ENCODE measurements at places on chromosomes 5 and 9.

DNA sequence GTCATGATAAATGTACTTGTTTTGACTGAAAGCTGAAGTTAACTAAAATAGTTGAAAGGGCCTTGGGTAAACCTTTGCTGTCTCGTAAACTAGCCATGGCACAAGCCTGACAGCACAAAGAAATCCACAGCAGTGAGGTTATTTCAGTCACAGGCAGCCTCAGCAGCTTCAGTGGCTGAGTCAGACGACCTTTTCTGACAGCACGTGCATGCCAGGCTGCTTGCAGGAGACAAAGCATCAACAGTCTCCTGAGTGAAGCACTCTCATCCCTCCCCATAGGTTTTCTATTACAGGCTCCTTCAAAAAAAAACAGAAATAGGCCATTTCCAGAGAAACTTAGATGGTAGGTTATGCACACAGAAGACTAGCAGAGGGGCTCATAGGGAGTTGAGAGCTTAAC is 34.6 kb downstream of the OXCT1 start:
- DNase-seq = no peak

- peak; percentile 60 for DNase-seq
Measured at GRCh38 chr9:106860721-106861639, 2.0 kb upstream of the ZNF462 start.

DNA sequence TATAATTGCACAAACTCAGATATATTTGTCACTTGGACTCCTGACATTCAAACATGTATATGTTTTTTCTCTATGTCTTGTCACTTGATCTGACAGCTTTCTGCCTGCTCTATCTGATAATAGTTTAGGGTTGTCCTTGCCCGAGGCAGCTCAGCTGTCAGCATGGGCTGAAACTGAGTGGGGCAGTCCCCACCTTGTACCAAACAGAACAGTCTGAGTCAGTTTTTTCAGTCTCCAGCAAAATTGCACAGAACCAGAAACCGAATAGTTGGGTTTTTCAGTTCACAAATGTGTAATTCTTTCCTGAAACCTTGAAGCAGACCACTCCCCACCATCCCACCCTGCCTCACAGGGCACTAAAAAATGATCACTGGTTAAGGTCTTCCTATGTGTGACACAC is 9.5 kb upstream of the HAND1 start:
- no peak for DNase-seq

GRCh38 chr9:6054280-6055099 is 39.1 kb upstream of the RANBP6 start:
- DNase-seq = peak; percentile 52

- DNase-seq = no peak
Measured at GRCh38 chr5:44932922-44933585, 124.3 kb downstream of the MRPS30 start.

DNA sequence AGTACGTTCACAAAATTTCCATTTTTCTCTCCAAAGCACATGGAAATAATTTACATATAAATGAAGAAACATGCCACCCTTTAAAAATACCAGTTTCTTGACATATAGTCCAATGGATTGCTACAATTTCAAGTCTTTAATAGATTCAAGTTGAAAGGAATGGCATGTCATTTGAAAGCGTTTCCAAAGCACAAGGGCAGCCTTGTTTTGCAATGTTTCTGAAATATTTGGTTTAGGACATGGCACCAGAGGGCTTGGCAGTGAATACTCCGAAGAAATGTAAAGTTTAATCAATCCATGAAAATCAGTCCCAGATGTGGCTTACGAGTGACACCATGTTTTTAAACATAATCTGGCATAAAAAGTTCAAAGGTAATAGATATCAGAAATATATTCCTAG is 333.7 kb downstream of the PDE4D start:
- no peak for DNase-seq

- no peak for DNase-seq
Measured at GRCh38 chr9:92857236-92857635, 20.6 kb downstream of the ZNF484 start.

GRCh38 chr9:78207319-78207718 is 28.6 kb upstream of the CEP78 start:
- no peak for DNase-seq

DNA sequence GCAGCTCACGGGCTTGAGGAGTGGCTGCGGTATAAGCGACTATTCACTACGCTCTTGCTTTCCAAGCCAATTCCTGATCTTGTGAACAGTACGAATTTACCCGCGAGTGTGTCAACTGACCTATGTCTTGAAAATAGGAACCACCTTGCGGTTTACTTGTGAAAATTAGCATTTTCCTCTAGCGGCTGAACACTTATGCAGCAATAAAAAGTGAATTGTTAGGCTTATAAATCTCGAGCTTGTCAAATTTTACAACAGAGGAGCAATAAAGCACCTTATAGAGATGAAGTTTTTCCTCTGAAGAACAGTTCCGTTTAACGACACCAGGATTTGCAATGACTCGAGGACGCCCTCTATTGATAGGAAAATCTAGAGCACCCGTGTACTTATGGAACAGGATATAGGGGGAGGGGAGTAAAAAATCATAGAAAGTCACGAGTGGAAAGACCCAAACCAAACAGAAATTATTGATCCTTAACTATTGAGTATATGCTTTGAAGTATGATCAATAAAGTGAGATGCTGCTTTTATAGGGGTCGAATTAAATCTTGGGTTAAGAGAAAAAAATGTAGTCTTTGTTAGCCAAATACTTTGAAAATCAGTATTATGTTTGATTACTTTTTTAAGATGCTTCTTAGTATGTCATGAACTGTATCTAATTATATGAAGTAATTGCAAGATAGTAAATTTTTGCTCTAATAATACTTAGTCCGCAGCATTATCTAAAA is 1.9 kb upstream of the RGMB start:
- peak; percentile 91 for DNase-seq

DNA sequence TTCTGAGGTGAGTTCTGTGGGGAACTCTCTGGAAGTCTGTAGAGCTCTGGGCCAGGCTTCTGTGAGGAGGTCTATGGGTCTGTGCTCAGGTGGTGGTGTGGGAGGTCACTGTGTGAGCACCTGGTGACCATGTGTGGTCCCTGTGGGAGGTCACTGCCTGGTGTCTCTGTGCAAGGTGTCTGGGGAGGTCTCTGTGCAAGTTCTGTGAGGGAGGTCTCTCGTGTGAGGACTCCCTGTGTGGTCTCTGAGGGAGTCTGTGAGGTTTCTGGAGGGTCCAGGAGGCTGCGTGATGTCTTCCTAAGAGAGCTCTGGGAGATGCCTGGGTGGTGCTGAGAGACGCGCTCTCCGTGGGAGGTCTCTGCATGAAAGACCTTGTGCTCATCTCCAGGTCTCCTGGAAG is 6.0 kb upstream of the SPATA31E1 start:
- no peak for DNase-seq

GRCh38 chr5:56751572-56752313 is 63.6 kb upstream of the MAP3K1 start:
- no peak for DNase-seq

DNA sequence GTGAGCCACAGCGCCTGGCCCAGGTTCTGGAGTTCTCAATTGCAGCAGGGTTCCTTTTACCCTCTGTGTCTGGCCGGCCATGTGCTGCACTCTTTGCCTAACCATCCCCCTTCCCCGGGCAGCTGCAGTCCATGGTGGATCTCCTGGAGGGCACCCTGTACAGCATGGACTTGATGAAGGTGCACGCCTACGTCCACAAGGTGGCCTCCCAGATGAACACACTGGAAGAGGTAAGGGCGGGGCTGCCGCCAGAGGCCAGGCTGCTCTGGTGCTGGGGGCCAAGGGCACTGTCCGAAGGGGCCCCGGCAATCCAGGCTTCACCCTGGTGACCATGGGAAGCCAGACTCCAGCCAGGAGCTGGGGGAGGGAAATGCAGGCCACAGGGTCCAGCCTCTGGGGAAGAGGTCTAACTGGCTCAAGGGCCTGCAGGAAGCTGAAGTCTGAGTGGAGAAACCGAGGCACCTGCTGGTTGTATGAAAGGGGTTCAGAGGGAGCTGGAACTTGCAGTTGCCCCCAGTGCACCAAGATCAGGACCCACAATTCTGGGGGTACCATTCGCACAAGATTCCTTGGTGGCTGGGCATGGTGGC is 18.1 kb downstream of the OLFML2A start:
- no peak for DNase-seq

GRCh38 chr5:5145651-5146529 is 5.8 kb downstream of the ADAMTS16 start:
- no peak for DNase-seq

- no peak for DNase-seq
Measured at GRCh38 chr5:159059722-159060121, 40.0 kb downstream of the EBF1 start.

DNA sequence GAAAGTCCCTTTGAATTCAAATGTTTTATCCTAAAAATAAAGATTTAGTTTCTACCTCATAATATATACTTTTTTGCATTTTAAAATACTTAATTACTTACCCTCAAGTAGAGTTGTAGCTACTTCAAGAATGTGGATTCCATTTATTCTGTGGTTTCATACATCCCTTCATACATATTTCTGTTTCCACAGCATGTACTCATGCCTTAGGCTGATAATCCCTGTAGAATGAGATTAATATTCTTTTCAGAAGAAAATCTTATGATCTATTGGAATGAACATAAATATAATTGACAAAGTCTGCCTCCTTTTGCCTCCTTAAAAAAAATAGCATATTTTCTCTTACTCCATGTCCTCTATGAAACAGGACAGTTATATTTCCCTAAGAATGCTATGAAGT is 465.7 kb downstream of the DTWD2 start:
- DNase-seq = no peak

DNA sequence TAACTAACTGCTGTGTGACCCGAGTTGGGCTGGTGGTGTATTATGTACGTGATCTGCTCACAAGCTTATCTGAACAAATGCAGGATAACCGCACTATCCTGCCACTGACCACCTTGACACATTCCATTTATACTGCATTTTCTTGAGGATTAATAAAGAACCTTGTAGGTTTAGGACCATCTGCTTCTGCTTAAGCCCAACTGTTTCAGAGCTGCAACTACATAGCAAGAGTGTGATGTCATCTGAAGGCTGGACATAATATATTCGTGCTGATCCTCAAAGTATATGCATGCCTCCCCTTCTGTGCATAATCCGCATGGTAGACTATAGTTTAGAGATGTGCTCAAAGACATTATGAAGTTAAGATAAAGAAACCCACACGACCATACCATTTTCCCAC is 435.9 kb downstream of the BNC2 start:
- DNase-seq = no peak

DNA sequence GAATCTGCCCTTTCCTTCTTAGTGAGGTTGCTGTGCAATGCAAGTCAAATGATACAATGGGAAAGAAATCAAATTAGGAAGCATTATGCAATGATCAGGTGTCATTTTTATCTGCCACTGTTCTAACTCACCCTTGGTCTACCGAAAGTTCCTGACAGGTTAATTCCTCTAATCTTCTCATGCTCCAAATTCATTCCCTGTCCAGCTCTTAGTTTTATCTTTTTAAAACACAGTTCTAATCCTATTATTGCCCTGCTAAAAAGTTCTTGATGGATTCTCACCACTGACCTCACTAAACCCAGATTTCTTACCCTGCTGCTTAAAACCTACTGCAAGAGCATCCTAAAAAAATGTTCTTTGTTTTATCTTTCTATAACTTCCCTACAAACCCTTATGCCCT is 1000.9 kb downstream of the CDH18 start:
- no peak for DNase-seq

GRCh38 chr5:52909192-52909591 is 80.0 kb upstream of the ITGA2 start:
- DNase-seq = no peak

DNA sequence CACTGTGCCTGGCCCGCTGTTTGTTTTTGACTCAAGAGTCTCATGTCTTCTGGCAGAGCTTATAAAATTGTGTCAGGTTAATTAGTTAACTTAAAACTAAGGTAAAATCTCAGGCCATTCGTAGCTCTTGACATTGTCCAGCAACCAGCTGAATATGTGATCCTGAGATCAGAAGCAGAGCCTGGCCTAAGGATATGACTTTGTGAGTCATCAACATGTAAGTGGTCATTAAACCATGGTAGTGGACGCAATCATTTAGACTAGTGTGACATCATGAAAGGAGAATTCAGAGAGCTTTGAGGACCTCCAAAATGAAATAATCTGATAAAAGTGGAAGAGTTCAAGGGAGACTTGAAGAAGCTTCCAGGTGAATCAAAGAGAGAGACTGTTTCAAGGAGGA is 23.3 kb downstream of the SPZ1 start:
- no peak for DNase-seq

DNA sequence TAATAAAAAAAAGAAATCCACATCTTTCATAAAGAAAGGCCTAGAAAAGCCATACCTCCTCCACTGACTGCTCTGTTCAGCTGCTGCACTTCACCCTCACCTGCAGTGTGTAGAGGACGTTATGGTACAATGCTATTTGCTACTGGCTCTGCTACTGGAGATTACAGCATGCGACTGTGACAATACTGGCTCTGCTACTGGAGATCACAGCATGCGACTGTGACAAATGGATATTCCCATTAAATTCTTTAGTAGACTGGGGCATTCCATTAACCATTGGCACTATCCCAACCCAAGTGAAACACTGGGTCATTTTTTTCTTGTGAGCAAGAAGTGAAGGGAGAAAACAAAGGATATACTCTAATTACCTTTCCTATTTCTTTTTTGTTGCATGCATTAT is 1063.5 kb upstream of the DMAC1 start:
- no peak for DNase-seq

- DNase-seq = no peak
Measured at GRCh38 chr9:124486778-124487259, 20.4 kb downstream of the NR5A1 start.

- DNase-seq = no peak
Measured at GRCh38 chr5:111236995-111237394, 12.8 kb downstream of the CAMK4 start.

- DNase-seq = no peak
Measured at GRCh38 chr9:91074866-91075265, 273.2 kb downstream of the SYK start.

- peak; percentile 48 for DNase-seq
Measured at GRCh38 chr9:35826071-35826701, 2.3 kb downstream of the FAM221B start.

DNA sequence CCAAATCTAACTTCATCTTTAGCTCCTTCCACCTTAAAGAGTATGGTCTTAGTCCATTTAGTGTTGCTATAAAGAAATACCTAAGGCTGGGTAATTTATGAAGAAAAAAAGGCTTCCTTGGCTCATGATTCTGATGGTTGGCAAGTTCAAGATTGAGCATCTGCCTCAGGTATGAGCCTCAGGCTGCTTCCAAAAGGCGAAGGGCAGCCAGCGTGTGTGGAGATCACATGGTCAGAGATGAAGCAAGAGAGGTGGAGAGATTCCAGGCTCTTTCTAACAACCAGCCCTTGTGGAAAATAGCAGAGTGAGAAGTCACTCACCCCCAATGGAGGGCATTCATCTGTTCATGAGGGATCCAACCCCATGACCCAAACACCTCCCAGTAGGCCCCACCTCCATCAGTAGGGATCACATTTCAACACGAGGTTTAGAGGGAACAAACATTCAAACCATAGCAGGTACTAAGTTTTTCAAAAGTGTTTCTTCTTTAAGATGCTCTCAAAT is 225.9 kb downstream of the SGCD start:
- no peak for DNase-seq

- DNase-seq = peak; percentile 58
Measured at GRCh38 chr9:121373011-121373729, 3.1 kb upstream of the STOM start.

GRCh38 chr9:137919095-137919465 is 41.5 kb downstream of the CACNA1B start:
- peak; percentile 9 for DNase-seq

GRCh38 chr9:136321561-136321960 is 5.8 kb upstream of the GPSM1 start:
- no peak for DNase-seq

GRCh38 chr5:137355708-137356107 is 143.4 kb downstream of the SPOCK1 start:
- no peak for DNase-seq

- DNase-seq = no peak
Measured at GRCh38 chr5:135481909-135482311, 29.8 kb upstream of the TIFAB start.

Data from hindlimb muscle (tissue), 1 donor.